ENCODE measurements at places on chromosomes 4 and X.

- peak; percentile 97 for DNase-seq
Observed at GRCh38 chr4:80036949-80037685, 35.9 kb downstream of the ANTXR2 start.

DNA sequence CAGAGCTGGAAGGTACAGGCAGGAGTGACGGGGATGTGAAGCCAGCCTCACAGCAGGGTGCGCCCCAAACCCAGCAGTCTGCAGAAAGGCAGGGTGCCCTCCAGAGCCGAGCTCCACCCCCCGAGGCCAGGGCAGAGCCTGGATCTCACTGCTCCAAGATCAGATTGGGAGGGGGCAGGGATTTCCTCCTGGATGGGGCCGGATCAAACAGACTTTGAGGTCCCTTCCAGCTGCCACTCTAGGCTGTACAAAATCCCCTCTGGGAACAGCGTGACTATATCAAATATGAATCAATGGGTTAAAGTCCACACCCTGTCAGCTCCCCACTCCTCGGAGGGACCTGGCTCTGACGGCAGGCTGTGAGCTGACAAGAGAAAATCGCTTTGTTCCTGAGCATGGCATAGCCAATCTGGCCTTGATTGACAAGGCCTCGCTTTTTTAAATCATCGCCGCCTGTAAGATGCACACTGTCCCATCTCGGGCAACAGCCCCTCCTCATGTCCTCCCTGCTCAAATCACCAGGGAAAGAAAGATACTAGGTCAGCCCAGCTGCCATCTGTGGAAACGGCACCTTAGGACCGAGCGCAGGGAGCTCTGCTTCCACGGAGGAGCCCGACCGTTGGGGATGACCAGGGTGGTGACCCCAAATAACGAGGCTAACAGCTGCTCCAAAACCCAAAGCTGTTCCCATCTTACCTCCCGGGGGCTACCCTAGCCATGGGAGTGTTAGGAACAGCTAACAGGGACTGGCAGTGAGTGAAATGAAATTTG, 39.9 kb downstream of the PSAPL1 start:
- no peak for DNase-seq

GRCh38 chrX:3763111-3763510, 49.7 kb upstream of the PRKX start:
- no peak for DNase-seq

DNA sequence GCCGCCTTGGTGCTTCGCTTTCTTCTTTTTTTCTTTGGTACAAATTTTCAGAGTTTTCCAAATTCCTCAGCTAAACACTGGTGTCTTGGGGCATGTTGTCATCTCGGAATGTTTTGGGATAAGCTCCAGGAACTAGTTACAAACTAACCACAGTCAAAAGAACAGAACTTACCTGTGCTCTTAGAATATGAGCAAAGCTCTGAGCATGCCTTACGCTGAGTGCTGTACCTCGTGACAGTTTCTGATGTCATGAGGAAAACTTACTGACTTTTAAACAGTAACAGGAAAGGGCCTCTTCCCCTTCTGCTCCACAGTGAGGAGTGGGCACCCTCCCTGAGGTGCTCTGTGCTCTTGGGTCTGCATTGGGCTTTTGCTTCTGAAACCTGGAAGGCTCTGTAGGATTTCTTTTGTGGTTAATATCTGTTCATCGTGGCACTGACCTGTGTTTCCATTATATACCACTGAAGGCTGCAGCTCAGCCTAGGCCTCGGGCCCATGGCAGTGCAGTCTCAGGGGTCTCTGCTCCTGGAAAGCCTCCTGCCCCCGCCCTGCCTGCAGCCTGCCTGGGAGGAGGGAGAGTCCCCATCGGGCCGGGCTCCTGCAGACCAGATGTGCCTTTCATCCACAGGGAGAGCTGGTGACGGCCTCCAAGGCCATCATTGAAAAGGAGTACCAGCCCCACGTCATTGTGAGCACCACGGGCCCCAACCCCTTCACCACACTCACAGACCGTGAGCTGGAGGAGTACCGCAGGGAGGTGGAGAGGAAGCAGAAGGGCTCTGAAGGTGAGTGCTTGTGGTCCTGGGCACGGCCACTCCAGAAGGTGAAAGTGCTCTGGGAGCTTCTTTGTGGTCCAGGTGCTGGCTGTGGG, 48.7 kb downstream of the NOP14 start:
- DNase-seq: no peak

DNA sequence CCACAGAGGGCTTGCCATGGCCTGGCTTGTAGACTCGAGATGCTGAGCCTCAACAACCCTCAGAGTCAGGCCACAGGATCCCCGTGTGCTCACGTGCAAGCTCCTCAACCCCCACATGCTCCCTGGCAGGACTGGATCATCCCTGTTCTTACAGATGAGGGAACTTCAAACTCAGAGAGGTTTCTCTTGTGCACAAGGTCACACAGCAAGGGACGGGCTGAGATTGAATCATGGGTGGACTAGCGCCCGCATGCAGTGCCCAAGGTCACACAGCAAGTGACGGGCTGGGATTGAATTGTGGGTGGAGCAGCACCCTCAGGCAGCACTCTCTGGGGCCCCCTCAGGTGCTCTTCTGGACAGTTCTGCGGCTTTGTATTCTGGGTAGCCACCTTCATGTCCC, 60.6 kb upstream of the AFAP1 start:
- DNase-seq: no peak

- DNase-seq: peak; percentile 28
Observed at GRCh38 chr4:100581337-100581736, 63.5 kb upstream of the EMCN start.

DNA sequence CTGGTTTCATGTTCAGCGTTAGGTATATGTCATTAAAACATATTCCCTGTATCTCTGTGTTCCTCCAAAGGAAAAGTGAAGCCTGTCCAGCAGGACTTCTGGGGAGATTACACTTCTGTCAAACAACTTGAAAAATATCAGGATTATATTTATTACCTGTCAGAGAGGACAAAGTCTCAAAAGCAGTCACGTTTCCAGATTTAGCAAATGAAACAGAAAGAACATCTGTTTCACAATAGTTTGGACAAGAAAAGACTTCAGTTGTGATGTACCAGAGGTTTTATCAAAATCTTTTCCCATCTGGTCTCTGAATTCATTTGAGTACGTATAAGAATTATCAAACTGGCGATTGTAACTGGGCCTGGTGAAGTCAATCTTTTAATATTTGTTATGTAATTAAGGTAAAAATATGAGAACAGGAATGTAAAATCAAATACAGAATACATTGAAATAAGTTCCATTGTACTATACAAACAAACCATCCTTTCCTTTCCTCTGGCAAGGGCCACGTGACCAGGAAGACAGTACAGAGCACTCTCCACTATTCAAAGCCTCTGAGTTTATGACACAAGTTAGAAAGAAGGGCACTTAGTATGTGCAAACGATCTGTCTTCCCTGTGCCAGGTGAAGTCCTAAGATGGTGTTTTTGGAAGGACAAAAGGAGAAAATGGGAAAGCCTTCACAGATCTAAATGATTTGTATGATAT, 3.2 kb downstream of the CASP3 start:
- DNase-seq: no peak

- no peak for DNase-seq
Observed at GRCh38 chr4:1099270-1099669, 14.1 kb downstream of the RNF212 start.

GRCh38 chr4:52846502-52846901, 15.6 kb upstream of the RASL11B start:
- DNase-seq: no peak

DNA sequence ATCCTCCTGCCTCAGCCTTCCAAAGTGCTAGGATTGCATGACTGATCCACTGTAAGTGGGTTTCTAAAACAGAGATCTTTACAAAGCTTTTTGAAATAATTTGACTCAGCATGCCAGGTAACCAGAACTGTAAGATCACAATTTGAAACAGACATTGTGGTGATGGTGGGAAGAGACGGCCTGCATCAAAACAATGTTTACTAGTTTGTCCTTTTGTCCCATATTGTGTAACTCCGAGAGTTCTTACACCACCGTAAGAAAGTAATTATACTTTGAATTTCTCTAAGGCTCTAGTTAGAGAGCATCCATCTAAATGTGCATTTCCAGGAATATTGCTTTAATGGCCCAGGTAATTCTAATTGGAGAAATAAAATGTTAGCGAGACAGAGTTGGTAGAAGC, 594 bp upstream of the ARHGAP24 start:
- no peak for DNase-seq

GRCh38 chrX:38656350-38656915, 95.1 kb downstream of the TSPAN7 start:
- no peak for DNase-seq
